Kasumi-1 (cell line): ENCODE measurements at places on chromosomes 1 and 21.

DNA sequence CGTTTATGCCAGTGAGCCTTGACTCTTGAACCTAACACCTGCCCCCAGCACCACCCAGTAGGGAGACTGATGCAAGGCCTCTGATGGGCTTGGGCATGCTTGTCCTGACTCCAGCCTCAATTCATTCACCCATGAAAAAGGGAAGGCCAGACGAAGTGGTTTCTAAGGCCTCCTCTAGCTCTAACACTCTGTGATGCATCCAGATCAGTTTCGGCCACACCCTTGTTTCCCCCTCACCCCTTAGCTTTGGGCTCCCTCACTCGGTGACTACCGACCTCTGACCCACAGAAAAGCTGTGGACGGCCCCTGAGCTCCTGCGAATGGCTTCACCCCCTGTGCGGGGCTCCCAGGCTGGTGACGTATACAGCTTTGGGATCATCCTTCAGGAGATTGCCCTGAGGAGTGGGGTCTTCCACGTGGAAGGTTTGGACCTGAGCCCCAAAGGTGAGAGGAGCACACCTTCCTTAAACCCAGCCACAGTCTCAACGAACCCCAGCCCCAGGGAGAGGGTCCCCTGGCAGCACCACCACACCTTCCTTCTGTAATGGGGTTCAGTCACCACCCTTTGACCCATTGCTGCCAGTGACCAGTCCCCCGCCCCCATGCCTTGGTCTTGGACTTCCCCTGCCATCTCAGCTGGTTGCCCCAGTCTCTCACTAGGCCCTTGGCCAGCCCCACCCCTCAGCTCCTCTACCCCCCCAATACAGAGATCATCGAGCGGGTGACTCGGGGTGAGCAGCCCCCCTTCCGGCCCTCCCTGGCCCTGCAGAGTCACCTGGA, 9.0 kb downstream of the NPR1 start:
- DNase-seq, result no peak

GRCh38 chr1:163265547-163265946, 56.2 kb upstream of the NUF2 start:
- DNase-seq, result no peak

DNA sequence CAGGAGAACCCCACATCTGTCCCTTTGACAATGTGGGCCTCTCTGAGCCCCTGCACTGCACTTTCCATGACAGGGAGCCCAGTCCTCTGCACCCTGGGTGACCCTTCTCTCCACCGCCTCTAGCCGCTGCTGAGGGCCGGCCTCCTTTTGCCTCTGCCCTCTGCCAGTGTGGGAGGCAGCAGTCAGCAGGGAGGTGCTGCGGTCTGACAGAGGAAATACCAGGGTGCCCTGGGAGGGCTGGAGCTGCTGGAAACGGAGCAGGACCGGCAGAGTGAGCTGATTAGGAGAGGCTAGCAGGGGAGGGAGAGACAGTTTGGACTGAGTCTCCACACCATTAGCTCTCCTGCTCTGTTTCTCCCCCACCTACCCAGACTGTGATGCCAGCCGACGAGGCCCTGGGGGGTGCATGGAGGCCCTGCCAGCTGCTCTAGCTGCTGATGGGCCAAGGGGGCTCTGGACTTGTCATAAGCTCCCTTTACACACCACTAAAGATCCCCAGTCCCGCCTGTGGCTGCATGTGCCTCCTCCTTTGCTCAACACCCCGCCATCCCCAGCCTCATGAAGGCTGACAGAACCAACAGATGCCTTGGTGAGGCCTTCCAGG, 171.1 kb upstream of the KLHDC7A start:
- no peak for DNase-seq

DNA sequence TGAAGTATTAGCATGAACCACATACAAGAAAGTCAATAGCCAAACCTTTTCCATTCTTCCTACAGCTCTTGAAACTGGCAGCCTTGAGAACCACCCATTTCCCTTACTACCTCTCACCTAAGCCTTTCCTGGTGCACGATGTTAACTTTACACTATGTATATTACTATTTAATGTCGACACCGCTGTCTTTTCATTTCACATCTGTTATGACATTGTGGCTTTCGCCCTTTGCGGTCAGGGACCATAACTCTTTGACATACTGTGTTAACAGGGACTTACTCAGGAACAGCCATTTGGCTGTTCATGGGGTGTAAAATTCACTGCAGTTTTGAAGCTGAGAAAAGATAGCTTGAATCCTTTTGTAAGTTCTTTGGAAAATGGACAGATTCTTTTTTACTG, 21.1 kb upstream of the GPR88 start:
- DNase-seq, result no peak

DNA sequence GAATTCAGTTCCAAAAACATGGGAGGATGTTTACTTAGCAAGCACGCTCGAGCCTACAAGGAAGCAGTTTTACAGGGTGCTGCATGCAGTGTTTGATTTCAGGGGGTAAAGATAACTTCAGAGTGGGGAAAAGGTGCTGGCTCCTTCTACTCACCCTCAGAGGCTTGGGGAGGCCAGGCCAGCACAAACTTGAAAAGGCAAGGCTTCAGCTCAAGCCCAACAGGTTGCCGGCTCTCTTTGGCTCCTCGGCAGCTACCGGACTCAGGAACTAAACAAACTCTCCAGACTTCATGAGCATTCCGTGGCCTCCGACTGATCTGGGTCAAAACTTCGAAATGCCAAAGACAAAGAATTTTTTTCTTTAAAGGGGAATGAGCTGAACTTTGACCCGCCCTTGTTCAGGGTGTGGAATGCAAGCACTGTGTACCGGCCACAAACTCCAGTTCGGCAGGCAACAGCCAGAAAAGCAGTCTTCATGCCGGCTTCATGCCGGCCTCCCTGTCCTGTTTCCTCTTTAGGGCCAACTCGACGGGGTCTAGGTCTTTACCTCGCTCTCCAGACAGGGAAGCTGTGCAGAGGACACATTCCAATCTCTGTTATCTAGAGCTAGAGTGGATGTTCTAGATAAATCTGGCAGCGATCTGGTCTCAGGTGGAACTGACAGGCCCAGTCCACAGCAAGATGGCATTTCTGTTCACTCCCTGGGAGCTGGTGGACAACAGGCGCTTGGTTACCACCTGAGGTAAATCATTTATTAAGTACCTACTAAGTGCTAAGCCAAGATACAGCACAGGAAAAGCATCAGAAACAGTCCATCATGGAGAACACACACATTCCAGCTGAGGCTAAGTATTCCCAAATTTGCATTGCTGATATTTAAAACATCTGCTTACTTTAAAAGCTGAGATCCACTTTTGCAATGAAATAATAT, 75.0 kb downstream of the CD46 start:
- no peak for DNase-seq

- DNase-seq, result no peak
Measured at GRCh38 chr1:56540467-56540866, 38.9 kb downstream of the PLPP3 start.

DNA sequence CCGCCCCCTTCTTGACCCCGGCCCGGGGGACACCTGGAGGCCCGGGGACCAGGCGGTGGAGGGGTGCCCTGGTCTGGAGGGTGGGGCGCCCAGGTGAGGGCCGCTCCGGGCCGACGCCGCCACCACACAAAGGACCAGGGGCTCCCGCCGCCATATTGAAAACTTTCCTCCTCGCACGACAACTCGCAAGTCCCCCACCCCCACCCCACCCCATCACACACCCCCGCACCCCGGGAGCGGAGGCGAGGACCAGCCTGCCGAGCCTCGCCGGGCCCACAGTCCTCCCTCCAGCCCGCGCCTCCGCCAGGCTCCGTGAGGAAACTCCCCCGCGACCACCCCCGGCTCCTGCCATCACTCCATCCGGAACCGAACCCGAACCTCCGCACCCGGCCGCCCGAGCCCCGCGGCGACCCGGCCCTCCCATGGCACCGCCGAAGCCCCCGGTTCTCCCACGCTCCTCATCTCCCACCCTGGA, 733 bp downstream of the KDM5B start:
- DNase-seq, result peak; percentile 27

- DNase-seq, result peak; percentile 43
Measured at GRCh38 chr1:155272466-155273342, 600 bp downstream of the CLK2 start.

- DNase-seq, result no peak
Measured at GRCh38 chr1:241332037-241332409, 25.0 kb downstream of the RGS7 start.

- DNase-seq, result no peak
Measured at GRCh38 chr21:45555251-45555556, 13.0 kb upstream of the SLC19A1 start.

GRCh38 chr1:208864366-208864965, 620.3 kb upstream of the PLXNA2 start:
- no peak for DNase-seq

DNA sequence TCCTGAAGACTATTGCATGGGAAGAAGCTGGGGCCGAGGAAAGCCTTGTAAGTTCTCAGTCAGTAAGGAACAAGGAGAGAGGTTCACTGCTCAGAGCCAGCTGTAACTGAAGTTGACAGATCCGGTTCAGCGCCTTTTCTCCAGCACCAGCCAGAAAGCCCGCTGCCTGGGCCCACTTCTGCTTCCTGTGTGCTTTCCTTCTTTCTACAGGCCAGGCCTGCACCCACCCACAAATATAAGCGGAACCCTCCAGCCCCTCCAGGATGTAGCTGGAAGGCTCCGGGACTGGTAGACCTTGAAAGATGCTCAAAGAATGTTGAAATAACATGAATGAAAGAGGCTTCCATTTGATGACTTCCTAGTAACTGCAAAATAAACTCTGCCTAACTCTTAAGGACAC, 38.8 kb downstream of the PARP1 start:
- peak; percentile 80 for DNase-seq

GRCh38 chr1:224624432-224624831, 8.3 kb downstream of the CNIH3 start:
- DNase-seq, result no peak

DNA sequence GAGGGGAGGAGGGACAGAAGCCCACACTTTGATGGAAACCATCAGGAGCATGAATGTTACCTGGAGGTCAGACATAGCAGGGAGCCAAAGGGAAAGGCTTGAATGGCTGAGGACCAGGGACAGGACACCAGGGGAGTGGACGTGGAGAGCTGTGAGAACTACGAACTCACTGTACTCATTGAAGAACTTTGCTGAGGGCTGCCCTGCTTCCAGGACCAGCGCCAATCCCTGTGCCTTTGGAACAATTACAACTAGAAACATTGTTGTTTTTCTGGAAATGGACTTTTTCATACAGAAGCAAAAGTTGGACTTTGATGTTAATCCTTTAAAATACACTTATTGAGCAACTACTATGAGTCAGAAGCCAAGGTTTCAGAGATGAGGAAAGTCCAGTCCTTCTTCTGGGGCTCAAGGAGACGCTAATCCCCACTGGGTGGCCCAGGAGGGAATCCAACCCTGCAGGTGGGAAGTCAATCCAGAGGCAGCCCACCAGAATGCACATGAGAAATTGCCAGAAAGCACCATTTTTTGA, 12.9 kb downstream of the TSPAN2 start:
- DNase-seq, result no peak

DNA sequence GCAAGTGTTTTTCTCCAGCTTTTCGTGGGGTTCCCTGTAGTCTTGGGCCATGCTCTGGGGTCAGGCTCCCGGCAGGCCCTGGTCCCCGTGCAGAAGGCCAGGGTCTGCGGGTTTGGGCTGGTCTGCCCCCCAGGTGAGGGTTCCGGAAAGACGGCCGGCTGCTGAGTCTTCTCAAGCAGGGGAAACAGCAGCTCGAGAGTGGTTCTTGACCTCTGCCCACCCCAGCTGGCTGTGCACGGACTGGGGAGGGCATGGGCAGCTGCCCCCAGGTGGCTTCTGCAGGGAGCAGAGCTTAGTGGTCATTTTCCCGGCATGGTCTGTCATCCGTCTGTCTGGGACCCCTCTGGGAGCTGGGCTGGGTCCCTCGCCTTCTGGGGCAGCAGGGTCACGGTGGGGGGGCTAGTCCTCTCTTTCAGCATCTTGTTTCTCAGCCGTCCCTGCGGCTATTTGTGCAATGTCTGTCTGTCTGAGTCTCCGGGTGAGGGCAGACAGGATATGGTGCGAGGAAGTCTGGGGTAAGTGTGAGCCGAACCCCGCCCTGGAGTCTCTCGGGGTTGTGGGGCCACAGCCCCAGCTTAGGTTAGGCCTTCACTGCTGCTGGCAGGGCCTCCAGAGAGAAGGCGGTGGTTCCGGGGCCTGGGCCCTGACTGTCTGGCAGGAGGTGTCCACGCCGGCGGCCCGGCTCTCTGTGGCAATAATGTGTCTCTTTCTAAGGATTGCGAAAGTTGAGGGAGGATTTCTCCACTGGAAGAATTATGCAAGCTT, 6.1 kb downstream of the SKI start:
- peak; percentile 92 for DNase-seq

DNA sequence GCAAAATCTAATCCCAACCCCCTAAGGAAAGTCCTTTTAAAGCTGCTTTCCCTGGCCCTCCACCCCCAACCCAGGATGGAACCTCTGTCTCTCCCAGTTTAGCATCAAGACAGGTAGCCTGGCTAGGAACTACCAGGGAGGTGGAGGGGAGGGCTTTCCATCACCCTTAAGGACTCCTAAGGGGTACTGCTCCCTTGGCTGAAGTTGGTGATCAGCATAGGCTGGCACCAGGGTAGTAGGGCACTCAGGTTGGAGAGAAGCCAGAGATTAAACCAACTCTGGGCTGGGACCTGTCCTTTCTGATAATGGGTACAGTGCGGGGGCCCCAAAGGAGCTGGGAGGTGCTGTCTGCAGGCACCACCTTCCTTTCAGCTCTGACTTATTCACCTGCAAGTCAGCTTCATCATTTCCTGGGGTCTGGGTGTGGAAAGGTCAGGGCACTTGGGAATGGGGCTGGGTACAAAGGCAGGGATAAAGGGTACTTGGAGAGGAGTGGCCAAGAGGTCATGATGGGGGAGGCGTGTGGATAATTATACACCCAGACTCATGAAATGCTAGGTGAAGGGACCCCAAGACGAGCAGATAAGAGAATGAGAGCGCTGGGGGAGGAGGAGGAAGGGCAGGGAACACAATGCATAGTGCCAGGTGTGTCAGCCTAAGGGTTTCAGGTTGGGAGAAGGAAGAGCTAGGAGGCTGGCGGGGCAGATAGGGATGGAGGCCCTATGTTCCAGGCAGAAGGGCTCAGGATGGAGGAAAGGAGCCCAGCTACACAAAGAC, 1.2 kb downstream of the ARHGEF2 start:
- DNase-seq, result no peak

DNA sequence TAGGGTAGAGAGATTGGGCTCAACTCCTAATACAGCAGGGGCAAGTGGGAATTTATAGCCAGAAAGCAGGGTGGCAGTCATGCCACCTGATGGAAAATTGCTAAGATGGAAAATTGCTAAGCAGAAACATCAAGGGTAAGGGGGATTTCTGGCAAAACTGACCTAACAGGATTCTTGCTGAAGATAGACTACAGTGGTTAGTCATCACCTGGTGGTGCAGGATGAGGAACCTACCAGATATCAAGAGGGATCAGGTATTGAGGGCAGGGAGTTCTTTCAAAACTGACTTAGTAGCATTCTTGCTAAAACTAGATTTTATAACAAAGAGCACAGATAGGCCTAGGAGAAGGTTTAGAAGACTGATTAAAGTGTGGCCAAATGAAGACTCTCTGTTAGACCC, 292.9 kb downstream of the PLPP3 start:
- DNase-seq, result no peak

- DNase-seq, result no peak
Measured at GRCh38 chr21:17658931-17659330, 46.2 kb upstream of the BTG3 start.

DNA sequence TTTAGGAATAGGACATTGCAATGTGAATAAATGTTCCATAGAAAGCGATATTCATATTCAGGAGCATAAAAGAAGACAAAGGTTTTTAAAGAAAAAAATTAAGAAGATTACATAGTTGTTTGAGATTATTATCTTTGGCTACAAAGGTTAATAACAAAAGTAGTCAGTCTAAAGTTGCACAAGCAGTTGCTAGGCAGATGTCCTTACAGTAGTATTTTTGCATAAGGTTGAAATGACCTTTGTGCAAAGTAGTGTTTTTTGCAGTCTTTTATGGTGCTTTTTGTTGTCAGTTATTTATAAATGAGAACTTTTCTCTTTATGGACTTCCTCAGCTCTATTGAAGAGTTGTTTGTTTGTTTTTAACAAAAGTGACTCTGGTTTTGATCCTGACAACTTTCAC, 447.8 kb downstream of the AMY1C start:
- no peak for DNase-seq
